Stimulated activated CD8-positive, alpha-beta memory T cell treated with anti-CD3 and anti-CD28 coated beads, Interleukin-4, amount 100 ng/mL, for 4 hours (primary cell): ENCODE measurements at places on chromosomes 4 and X.

DNA sequence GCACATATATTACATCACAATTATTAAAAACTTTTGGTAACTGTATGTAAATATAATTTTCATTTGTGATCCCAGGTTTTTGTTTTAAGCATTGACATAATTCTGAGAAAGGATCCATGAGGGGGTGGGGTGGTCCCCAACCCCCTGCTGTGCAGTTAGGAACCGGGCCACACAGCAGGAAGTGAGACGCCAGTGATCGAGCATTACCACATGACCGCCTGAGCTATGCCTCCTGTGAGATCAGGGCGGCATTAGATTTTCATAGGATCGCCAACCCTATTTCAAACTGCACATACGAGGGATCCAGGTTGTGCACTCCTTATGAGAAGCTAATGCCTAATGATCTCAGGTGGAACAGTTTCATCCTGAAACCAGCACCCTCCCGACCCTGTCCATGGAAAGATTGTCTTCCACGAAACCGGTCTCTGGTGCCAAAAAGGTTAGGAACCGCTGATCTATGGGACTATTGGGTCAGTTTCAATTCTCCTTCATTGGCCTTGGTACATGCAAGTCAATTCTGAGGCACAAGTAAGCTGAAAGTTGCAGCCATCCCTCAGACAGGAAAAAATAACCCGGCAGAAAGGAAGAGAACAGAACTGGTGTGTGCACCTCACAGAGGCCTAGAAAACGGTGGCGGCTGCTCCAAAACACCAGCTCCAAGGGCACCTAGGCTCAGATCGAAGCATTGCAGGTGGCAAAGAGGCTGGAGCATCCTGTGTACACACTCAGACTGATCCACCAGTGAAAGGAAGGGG is 7.0 kb upstream of the TMSB4X start:
- no peak for DNase-seq

GRCh38 chr4:85780664-85781063 is 305.7 kb downstream of the ARHGAP24 start:
- no peak for DNase-seq

GRCh38 chr4:23061431-23061830 is 368.7 kb downstream of the GBA3 start:
- no peak for DNase-seq

- DNase-seq = no peak
These were observed 11.6 kb downstream of the MAGEB16 start for GRCh38 chrX:35809781-35810180.

DNA sequence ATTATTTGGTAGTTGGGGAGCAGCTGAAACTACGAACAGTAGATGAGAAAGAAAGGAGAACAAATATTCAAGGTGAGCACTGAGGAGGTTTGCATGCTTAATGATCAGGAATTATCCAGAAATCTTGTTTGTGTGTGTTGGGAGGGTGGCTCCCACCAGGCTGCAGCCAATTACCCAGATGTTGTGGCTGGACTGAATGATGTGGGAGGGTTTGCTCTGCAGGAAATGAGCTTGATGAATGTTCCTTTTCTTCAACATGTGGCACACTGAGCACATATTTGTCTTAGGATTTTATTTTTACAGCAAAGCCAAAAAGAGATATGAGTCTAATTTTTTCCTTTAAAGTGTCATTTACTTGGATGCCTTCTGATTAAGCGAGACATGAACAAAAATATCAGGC is 48.3 kb upstream of the AMOT start:
- no peak for DNase-seq

- no peak for DNase-seq
These were observed 33.5 kb upstream of the SLITRK4 start for GRCh38 chrX:143669395-143669794.

- no peak for DNase-seq
These were observed 41.2 kb downstream of the COL4A6 start for GRCh38 chrX:108396986-108397385.

GRCh38 chr4:118757761-118758251 is 72.6 kb downstream of the METTL14 start:
- DNase-seq = no peak

GRCh38 chr4:25760518-25761157 is 102.2 kb downstream of the SEL1L3 start:
- no peak for DNase-seq

DNA sequence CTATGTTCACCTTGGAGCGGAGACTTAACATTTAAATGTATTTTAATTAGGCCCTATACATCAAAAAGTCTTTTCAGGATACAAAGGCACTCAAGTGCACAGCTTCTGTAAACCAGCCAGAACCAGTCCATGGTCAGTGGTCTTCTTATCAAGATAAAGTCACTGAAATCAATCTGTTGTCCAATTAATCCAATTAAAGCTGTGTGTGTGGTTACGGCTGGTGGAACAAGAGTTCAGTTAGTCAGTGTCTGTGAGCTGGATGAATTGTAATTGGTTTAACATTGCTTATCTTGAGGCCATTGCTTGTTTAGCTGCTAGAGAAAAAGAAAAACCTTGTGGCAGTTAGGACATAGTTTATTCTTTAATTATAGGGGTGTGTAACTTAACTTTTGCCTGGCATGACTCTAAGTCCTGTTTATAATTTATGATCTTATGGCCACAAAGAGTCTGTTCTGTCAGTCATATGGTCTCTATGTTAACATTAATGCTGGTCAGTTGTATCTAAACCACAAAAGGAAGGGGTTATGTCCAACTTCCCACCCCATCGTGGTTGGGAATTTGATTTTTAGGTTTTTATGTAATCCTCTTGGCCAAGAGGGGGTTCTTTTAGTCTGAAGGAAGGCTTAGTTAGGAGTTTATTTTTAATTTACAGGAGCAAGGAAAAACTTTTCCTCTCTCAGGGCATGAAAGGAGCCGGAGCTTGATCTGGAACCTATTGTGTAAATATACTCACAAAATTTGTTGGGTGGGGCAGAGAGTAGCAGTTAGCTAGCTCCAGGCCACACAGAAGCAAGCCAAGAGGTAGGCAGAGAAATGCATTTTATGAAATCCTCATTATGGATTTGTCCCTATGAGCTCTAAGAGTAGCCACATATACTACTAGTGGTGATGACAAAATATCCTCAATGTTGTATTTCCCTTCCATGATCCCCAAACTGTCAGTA is 665.7 kb upstream of the ACTRT1 start:
- DNase-seq = no peak

DNA sequence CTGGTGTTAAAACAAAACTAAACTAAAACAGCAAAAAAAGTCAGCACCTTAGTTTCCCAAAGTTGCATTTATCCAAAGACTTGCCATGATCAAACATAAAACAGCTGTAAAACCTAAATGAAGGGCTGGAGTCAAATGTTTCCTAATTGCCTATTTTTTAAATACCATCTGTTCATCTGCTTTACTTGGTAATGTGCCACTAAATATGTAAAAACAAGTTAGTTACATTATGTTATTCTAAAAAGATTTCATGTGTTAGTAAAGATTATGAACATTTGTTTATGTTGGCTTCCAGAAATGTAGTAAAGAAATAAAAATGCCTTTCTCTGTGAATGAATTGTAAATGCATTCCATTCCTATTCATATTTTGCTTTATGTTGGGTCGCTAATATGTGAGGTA is 977.8 kb downstream of the FSTL5 start:
- no peak for DNase-seq

DNA sequence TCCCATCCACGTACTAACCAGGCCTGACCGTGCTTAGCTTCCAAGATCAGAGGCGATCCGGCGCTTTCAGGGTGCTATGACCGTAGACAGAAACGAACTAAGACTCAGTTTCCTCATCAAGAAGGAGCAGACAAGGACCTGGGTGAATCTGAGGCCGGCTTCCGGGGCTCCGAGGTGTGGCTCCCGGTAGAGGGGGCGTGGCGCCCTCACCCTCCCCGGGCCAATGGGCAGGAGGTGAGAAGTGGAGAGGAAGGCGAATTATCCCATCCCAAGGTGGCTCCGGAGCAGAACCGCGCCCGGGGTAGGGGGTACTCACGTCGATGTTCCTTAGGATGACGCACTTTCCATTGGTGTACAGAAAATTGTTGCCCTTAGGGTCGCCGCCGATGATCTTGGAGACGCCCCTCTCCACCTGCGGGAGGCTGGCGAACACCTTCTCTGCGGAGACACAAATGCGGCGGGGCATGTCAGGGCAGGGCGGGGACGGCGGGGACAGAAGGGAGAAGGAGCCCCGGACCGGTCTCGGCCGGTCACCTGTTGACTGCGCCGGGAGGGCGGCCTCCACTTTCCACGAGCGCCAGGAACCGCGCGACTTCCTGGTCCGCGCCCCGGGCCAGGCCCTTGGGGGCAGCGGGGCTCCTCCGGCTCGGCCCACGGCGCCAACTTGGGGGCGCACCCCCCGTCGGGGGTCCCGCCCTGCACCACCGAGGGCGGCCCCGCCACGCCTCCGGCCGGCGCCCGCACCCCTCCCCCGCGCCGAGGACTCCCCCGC is 616 bp downstream of the WDR1 start:
- no peak for DNase-seq

GRCh38 chr4:161894014-161894413 is 269.8 kb downstream of the FSTL5 start:
- no peak for DNase-seq

GRCh38 chrX:6718766-6719165 is 183.8 kb upstream of the VCX3A start:
- no peak for DNase-seq

GRCh38 chr4:35124106-35124505 is 1120.2 kb downstream of the ARAP2 start:
- DNase-seq = no peak

DNA sequence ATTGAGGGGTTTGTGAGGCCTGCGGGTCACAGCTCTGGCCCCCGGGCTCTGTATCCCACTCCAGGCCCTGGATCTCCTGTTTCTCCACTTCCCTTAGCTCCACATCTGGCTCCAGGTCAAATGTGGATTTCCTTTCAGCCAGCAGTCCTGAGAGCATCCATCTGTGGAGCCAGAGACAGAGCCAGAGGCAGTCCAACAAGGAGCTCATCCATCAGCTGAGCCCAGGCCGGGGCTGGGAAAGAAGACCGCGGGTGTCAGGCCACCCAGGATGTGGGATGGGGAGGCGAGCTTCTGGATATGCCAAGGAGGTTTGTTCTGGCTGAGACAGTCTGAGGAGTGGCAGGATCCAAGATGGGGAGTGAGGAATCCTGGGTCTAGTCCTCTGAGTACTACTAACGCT is 91.7 kb downstream of the EFNB1 start:
- DNase-seq = no peak

DNA sequence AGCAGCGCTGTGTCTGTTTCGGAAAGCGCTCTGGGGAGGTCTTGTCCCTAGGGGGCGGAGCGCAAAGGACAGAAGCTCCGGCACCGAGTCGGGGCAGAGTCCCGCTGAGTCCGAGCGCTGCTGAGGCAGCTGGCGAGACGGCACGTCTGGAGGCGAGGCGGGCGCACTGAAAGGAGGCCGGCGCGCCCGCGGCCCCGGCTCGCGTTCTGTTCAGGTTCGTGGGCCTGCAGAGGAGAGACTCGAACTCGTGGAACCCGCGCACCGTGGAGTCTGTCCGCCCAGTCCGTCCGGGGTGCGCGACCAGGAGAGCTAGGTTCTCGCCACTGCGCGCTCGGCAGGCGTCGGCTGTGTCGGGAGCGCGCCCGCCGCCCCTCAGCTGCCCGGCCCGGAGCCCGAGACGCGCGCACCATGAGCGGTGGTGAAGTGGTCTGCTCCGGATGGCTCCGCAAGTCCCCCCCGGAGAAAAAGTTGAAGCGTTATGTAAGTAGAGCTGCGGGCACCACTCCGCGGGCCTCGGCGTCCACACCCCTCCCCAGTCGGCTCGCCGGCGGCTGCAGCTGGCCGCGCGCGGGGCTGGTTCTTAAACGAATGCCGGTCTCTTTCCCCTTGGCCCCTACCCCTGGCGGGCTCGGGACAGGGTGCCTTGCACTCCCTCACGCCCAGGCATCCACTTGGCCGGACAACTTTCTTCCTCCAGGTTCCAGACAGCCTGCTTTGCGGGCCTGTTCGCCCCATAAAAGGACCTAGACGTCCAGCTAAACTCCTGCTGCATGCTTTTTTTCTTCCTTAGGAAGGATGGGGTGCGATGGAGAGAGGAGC is at the start of gene GAB1:
TSS of gene GAB1 (plus strand) at position 96 of the 819 bp plus-strand sequence. CDS start at position 409, 313 bp downstream.
- DNase-seq = no peak

- DNase-seq = no peak
These were observed 86.5 kb upstream of the OTUD4 start for GRCh38 chr4:145266881-145267280.

GRCh38 chr4:148243837-148244236 is 198.4 kb downstream of the NR3C2 start:
- DNase-seq = no peak

GRCh38 chr4:163976588-163976987 is 482.1 kb downstream of the TMA16 start:
- DNase-seq = no peak

- no peak for DNase-seq
These were observed 62.3 kb upstream of the NAP1L5 start for GRCh38 chr4:88759895-88760290.

- no peak for DNase-seq
These were observed 26.7 kb downstream of the HDAC8 start for GRCh38 chrX:72545990-72546389.

GRCh38 chr4:20354120-20354519 is 102.4 kb downstream of the SLIT2 start:
- DNase-seq = no peak

DNA sequence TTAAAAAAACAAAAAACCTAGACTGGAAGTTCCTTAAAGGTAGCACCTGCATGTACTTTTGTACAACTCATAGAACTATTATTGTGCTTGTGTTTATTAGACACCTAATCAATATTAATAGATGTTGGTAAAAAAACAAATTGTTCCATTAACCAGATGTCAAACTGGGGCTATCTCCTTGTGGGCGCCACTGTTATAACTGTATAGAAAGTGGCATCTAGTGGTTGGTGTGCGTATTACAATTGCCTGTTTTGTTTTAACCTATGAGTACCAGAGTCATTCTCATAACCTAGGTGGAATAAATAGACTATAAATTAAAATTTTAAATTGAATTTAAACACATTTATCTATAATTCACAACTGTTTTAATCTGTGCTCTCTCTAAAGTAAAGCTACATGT is 97.4 kb downstream of the COL4A5 start:
- DNase-seq = no peak

GRCh38 chrX:22247169-22247568 is 25.5 kb upstream of the CBLL2 start:
- DNase-seq = no peak

DNA sequence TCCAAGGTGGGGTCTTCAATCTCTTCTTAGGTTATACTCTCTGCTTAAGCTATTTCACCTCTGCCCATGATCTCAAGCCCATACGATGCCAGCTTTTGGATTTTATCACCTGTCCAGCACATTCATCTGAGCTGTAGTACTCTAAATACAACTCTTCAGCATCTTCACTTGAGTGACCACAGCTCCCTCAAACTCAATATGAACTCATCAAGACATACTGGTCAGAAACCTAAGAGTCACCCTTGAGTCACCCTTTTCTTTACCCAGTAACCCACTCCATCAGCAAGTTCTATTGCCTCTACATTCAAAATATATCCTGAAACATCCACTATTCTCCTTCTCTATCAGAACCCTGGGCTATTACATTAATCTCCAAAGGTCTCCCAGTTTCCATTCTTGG is 69.4 kb downstream of the DCHS2 start:
- DNase-seq = no peak

GRCh38 chr4:41133454-41134018 is 80.8 kb downstream of the APBB2 start:
- no peak for DNase-seq
